ENCODE measurements at places on chromosomes 1 and 21. TPM values are rescaled to one million over a fixed set of nuclear protein-coding genes. Genes with fewer than 3 reads are reported as not detected.

DNA sequence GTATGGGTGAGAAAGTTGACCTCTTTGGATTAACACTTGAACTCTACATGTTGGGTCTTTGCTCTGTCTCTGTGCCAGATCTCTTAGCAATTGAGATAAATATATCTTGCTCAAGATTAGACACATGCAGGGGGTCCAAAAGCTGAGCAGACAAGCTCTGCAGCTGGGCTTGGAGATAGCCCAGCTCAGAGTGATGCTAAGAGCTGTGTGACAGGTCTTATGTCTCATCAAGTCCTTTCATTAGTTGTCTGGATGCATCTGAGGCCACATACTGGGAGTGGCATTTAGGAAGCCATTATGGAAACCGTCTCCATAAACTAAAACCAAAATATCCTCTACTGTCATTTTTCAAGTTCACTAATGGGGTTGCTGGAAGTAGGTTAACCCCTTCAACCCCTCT, 289.4 kb upstream of the DUSP10 start:
- no peaks in the 10 kb centered on the region for H3K27me3 ChIP-seq
- no peak overlapping the region for H3K27ac ChIP-seq
- no peaks in the 10 kb centered on the region for H3K36me3 ChIP-seq
- H3K4me1 ChIP-seq: no peaks in the 10 kb centered on the region
- H3K4me3 ChIP-seq: no peak overlapping the region

GRCh38 chr1:155182052-155182550, 8.5 kb downstream of the TRIM46 start:
- no peak overlapping the region for H3K4me3 ChIP-seq
- no peak overlapping the region for H3K27ac ChIP-seq
- H3K36me3 ChIP-seq: no peaks in the 10 kb centered on the region
- DNase-seq: no peak
- H3K4me1 ChIP-seq: no peaks in the 10 kb centered on the region

DNA sequence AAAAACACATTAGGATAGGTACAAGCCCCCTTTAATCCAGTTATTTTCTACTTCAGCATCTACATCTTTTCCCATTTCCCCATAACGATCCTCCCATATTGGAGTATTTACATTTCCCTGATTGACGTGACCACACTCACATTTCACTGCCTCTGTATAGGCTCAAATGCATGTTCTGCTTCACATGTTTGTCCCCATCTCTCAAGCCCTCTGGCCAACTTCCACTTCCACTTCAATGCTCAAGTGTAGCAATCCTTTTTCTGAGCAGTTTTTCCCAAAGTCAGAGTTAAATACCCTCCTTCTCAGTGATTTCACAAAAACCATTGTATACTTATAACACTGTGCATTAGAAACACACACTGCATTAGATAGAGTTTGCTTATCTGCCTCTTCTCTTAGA, 61.8 kb upstream of the TTLL7 start:
- H3K27ac ChIP-seq: no peak overlapping the region
- DNase-seq: no peak
- no peak overlapping the region for H3K4me3 ChIP-seq
- no peaks in the 10 kb centered on the region for H3K4me1 ChIP-seq
- no peaks in the 10 kb centered on the region for H3K27me3 ChIP-seq
- H3K36me3 ChIP-seq: no peaks in the 10 kb centered on the region

GRCh38 chr1:912740-913301, 10.9 kb upstream of the SAMD11 start:
- no peak overlapping the region for H3K4me3 ChIP-seq
- H3K4me1 ChIP-seq: peaks cover 9% of the 10 kb centered on the region
- DNase-seq: no peak
- H3K27me3 ChIP-seq: no peaks in the 10 kb centered on the region
- H3K36me3 ChIP-seq: no peaks in the 10 kb centered on the region

- DNase-seq: no peak
- no peak overlapping the region for H3K27ac ChIP-seq
- H3K36me3 ChIP-seq: no peaks in the 10 kb centered on the region
Observed at GRCh38 chr1:115452600-115453329, 114.7 kb upstream of the NGF start.

- peaks cover 5% of the 10 kb centered on the region for H3K4me1 ChIP-seq
- H3K36me3 ChIP-seq: no peaks in the 10 kb centered on the region
- H3K27ac ChIP-seq: peak overlapping the region; percentile 38
- no peak overlapping the region for H3K4me3 ChIP-seq
- DNase-seq: no peak
- H3K27me3 ChIP-seq: no peaks in the 10 kb centered on the region
Observed at GRCh38 chr1:222043444-222044292, 301.8 kb upstream of the DUSP10 start.

DNA sequence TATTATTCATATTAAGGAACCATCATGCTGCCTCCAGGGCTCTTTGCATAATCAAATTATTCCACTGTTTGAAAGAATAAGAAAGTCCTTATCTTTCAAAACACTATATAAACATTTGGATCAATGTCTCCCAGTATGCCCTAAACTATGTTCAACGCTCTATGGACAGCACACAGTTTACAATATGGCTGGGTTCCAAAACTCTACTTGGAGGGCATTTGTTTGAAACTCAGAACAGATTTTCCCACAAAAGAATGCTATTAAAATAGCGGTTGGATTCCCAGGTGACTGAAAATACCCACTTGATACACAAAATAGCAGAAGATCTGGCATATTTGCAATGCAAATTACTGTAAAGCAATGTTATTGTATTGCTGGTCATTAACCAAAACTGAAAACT, 3.2 kb downstream of the HAO2 start:
- no peak overlapping the region for H3K27ac ChIP-seq
- H3K27me3 ChIP-seq: no peaks in the 10 kb centered on the region
- H3K4me3 ChIP-seq: no peak overlapping the region
- no peak for DNase-seq

DNA sequence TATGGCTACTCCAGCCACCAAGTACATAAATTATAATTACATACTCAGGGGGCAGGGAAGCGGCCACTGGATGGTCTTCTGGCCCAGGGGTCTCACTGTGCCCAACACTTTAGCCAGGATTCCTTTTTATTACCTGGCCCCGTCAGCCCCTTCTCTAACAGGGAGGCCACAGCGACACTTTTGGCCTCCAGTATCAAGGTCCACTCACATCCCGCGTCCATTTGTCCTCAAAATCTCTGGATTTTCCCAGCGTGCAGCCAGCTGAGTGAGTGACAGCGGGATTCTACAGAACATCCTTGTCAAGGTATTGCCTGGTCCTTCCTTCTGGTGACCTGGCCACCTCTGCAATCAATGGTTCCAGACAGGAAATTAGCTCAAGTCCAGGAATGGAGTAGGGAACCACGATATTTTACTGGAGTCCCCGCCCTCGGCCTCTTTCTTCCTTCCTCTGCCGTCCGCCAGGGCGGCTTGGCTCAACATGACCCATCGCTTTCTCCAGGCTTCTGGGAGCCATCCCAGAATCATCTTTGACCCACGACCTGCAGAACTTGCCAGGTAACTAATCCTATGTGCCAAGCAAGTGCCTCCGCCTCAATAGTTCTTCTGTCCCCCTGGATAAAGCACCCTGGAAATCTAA, 2.7 kb upstream of the COL6A2 start:
- no peak overlapping the region for H3K27ac ChIP-seq
- no peaks in the 10 kb centered on the region for H3K36me3 ChIP-seq
- H3K4me3 ChIP-seq: no peak overlapping the region
- no peaks in the 10 kb centered on the region for H3K4me1 ChIP-seq
- no peak for DNase-seq

- no peaks in the 10 kb centered on the region for H3K27me3 ChIP-seq
- H3K4me3 ChIP-seq: no peak overlapping the region
- H3K36me3 ChIP-seq: no peaks in the 10 kb centered on the region
- H3K27ac ChIP-seq: no peak overlapping the region
- no peak for DNase-seq
Observed at GRCh38 chr1:119556423-119556822, 49.4 kb downstream of the HSD3B1 start.

The CLCNKB gene
- total RNA-seq: not detected

The CA14 gene
- total RNA-seq: 0.42 TPM

The JAM2 gene
- total RNA-seq: 1.3 TPM

Measured in liver (tissue), 10 donors.